ENCODE measurements at places on chromosomes 3 and 15.

DNA sequence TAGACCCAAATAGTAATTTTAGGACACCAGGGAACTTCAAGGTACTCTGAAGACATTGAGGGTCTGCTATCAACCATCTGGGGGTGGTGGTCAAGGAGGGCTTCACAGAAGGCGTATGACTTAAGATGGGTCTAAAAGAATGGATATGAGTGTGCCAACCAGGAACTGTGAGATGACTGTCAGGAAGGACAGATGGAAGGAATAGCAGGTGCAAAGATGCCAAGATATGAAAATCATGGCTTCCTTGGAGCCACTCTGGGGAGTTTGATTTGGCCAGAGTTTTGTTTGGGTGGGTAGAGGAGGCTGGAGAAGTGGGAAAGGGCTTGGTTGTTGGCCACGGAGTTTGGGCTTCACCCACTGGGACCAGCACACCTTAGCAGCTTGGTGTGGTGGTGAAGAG, 21.2 kb downstream of the CDCP1 start:
- no peak for DNase-seq

DNA sequence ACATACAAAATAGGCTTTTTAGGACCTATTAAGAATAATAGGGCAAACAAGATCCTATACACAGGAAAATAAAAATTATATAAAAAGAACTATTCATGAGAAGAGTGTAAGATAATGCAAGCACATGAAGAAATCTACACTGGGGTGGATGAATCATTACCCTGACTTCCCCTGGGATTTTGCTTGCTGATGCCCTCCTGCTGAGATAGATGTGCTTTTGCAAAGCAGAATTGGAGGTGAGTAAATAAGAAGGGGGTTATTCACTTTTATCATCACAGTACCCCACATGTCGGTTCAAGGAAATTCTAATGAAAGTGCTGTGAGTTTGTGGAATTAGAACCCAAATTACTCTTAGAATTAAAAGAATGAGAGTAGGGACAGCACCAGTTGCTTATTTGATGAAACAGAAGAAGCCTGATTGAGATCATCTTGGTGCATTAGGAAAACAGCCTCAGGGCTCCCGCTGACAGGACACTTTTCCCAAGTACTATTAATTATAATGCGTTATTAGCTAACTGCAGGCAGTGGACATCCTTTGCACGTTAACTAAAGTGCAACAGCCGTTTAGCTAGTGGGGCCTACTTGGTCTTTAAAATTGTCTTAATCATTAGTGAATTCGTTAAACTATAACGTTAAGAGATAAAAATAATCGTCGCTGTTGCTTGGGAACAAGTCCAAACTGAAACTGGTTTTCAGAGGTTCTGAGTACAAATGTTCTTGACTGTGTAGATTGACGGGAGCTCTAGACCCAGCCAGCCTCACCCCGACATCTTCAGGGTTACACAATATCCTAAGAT, 48.4 kb downstream of the SLC2A2 start:
- no peak for DNase-seq

GRCh38 chr3:4934050-4934449, 45.2 kb upstream of the BHLHE40 start:
- DNase-seq, result no peak

GRCh38 chr3:31777887-31778286, 203.2 kb downstream of the OSBPL10 start:
- DNase-seq, result no peak

DNA sequence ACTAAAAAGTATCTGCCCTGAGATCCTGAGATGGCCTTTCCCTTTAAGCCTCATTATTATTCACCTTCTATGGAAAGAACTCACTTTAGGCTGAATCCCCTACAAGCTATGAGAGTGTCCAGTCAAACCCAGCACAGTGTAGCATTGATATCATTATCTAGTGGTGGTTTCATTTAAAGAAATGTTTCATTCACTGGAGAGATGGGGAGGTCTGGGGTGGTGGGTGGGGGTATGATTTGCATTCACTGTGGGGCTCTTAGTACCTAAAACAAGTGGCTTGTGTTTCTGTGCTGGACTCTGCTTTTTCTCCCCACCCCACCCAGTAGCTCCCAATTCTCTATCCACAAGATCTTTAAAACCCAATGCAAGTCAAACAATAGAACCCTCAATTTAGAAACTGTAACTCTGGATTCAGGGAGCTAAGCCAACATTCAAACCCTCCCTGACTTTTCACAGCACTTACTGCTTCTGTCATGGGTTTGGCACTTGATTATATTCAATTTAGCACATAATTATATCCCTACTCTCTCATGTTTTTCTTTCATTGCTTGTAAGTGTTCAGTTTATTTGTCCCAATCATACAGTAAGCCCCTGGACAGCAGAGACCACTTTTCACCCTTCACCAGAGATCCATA, 310.5 kb upstream of the THBS1 start:
- no peak for DNase-seq

GRCh38 chr3:32873531-32874130, 55.8 kb downstream of the TRIM71 start:
- DNase-seq, result no peak

- DNase-seq, result no peak
Measured at GRCh38 chr15:31402511-31403056, 75.9 kb downstream of the KLF13 start.

GRCh38 chr3:22089284-22089683, 338.3 kb upstream of the ZNF385D start:
- no peak for DNase-seq

DNA sequence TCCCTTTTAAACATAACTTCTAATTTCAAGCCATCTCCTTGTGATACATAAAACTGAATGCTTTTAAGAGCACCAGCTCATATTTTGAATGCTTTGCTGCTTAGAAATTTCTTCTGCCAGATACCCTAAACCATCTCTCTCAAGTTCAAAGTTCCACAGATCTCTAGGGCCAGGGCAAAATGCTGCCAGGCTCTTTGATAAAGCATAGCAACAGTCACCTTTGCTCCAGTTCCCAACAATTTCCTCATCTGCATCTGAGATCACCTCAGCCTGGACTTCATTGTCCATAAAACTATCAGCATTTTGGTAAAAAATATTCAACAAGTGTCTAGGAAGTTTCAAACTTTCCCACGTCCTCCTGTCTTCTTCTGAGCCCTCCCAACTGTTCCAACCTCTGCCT, 17.5 kb downstream of the OSTN start:
- DNase-seq, result no peak

GRCh38 chr3:13039213-13039896, 33.9 kb downstream of the IQSEC1 start:
- no peak for DNase-seq

- DNase-seq, result no peak
Measured at GRCh38 chr3:195763076-195763830, 42.5 kb downstream of the MUC20 start.

GRCh38 chr15:94470492-94470891, 239.1 kb downstream of the MCTP2 start:
- no peak for DNase-seq

GRCh38 chr15:49978121-49978520, 140.9 kb downstream of the ATP8B4 start:
- no peak for DNase-seq

GRCh38 chr3:66527246-66527645, 26.4 kb upstream of the LRIG1 start:
- no peak for DNase-seq

DNA sequence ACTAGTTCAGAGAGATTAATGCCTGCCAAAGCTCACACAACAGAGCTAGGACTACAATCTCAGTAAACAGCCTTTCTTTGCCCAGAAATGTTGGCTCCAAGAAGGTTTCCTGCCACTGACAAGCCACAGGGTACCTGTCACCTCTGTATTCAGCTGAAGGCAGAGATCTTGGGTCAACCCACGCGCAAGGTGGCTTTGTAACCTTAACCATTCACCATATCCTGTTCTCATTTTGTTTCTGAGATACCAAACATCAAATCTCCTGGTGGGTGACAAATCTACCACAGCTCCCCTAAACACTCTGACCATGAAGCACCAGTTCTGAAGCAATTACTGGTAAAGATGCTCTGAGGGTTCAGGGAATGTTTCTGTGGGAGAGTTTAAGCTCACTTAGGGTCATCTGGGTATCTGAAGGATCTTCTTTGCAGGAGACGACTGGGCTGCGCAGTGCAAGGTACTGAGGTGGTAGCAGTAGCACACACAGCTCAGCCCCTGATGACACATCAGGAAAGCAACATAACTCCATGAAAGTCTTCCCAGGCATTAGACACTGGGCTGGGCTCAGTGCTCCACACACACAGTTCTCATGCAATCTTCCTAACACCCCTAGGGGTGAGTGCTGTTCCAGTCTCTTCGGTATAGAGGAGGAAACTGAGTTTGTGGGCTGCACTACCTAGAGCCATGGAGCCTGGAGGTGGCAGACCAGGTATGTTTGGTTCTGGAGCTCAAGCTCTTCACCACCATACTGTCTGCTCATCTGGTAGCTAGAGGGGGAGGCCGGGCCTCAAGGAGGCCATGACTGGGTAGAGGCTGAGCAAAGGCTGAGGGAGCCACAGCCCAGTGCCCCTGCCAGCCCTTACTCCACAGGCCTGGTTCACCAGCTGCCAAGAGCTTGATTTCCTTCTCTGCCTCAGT, 7.7 kb downstream of the CXCR6 start:
- DNase-seq, result peak; percentile 78

GRCh38 chr15:68497206-68497910, 65.4 kb upstream of the ITGA11 start:
- DNase-seq, result no peak

DNA sequence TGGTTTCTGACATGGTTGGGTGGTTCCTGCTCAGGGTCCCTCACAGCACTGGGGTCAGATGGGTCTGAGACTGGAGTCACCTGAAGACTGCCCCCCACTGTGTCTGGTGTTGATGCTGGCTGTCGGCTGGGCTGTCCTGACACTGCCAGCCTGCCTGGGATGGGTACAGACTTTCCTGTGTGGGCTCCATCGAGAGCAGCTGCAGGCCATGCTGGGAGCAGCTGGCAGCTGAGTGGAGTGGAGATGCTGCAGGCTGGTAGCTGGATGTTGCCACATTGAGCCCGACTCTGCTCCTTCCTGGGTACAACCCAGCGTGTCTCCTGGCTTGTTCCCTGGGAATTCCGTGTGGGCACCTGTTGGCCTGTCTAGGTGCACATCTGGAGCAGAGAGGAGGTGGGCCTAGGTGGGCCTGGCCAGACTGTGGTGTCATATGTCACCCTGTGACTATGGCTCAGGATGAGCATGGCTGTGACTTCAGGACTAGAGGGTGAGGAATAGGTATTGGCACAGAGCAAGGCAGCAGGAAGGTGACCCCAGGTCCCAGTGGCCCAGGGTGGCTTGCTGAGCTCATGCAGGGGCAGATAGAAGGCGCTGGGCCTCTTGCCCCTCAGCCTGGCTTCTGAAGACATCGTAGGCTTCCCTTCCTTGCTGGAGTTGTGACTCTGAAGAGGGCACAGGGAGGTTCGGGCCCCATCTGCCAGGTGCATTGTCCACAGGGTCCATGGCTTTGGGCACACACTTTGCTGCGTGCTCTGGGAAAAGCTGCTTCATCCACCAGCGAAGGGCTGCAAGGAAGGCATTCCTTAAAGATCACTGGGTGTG, 40.0 kb upstream of the PRR23E start:
- no peak for DNase-seq

GRCh38 chr15:40238532-40239403, at the start of gene PAK6:
TSS of gene PAK6 (plus strand) at chr15:40239063. CDS start at chr15:40264786, 25,723 bp downstream.
- peak; percentile 67 for DNase-seq

- no peak for DNase-seq
Measured at GRCh38 chr3:66452303-66453011, 48.4 kb downstream of the LRIG1 start.

DNA sequence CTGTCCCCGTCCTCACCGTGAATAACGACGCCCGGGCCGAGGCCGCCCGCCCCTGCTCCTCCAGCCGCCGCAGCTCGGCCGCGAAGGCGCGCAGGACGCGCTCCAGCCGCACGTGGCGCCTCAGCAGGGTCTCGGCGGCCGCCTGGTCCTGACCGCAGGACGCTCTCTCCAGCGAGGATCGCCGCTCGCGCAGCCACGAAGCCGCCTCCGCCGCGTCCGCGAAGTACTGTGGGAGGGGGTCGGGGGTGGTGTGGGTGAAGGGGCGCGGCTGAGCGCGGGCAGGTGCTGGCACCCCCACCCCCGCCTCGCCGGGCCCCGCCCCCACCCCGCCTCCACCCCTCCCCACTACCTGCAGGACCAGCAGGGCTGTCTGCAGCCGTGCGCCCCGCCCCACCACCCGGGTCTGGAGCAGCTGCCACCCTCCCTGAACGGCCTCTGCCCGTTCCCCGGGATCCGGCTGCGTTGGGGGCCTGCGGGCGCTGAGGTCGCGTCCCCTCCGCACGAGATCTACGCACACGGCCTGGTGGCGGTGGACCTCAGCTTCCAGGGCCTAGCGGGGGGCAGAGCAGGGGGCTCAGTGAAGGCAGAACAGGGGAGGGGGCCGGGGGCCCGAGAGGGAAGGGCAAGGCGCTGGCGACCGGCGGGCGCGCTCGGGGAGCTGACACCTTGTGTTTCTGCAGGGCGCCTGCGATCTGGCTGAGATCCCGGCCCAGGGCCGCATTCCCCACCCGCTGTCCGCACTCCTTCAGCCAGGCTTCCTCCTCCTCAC, 11.7 kb downstream of the SPTBN5 start:
- DNase-seq, result no peak

- DNase-seq, result no peak
Measured at GRCh38 chr15:57551715-57552677, 39.7 kb upstream of the MYZAP start.

- no peak for DNase-seq
Measured at GRCh38 chr3:58117561-58118181, 93.1 kb downstream of the DNASE1L3 start.

GRCh38 chr15:62362608-62363007, 197.5 kb upstream of the C2CD4B start:
- DNase-seq, result no peak

DNA sequence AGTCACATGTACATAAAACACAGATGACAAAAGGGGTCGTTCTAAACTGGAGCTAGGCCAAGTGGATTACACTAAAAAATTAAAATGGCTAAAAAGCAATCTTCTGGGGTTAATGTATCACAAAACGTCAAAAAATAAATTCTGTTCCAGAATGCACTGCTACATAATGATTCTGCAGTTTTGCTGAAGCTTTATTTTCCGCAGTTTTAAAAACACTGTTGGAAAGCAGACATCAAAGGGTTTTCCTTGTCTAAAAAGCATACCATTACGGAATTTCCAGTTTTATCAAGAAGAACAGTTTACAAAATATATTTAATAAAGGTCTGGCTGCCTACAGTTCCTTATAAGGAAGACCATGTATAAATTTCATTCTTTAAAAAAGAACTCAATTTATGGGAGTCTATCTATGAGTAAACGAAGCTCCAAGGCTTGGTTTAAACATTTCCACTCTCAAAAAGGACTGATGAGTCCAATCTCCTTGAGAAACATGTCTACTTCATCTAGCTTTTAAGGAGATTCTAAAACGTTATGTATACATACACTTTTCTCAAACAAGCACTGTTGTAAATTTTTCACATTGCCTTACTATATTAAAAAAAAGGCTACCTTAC, 1.3 kb downstream of the DMXL2 start:
- DNase-seq, result no peak

DNA sequence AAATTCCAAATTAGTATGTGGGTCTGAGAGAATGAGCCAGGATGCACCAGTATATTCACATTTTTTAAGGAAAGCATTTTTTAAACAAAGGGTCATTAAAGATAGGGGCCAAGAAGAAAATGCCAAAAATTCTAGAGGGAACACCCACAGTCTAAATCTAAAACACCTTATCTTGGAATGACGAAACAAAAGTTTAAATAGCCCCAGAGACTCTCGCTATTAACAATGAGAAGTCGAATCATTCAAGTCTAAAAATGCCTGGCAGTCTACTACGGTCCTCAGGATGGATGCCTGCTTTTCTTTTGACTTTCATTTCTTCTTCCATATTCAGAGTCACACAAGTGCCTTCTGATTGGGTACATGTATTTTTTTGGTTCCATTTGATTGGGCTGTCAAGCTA, 66.3 kb downstream of the SSUH2 start:
- DNase-seq, result no peak

- no peak for DNase-seq
Measured at GRCh38 chr15:60395276-60396011, 2.3 kb downstream of the ANXA2 start.
